ENCODE measurements at places on chromosomes 3 and 15.

DNA sequence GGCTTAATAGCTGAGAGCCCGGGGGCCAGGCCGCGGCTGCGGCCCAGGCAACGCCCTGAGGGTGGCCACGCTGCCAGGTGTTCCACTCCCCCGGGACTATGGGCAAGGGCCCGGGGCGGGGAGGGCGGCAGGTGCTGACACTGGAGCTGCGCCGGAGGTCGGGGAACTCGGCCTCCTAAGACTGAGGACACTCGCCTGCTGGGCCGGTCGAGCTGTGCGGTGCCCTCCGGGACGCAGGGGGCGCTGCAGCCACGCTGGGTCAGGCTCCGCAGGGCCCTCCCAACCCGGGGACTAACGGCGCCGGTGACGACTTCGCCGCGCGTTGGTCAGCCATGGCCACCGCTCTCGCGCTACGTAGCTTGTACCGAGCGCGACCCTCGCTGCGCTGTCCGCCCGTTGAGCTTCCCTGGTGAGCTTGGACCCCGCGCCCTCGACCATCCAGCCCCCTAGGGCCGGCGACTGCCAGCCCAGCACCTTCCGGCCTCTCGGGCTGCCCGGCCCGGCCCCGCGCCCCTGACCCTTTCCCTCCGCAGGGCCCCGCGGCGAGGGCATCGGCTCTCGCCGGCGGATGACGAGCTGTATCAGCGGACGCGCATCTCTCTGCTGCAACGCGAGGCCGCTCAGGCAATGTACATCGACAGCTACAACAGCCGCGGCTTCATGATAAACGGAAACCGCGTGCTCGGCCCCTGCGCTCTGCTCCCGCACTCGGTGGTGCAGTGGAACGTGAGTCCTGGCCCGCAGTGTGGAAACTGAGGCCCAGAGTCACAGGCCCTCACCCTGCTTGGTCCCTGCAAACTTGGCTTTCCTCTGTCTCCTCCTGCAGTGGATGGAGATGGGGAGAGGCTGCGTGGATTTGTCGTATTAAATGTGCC is at the start of gene NDUFAF3:
TSS of gene NDUFAF3 (plus strand) at position 309 of the 875 bp plus-strand sequence. CDS start at position 333, 24 bp downstream.
- peak; percentile 92 for DNase-seq

DNA sequence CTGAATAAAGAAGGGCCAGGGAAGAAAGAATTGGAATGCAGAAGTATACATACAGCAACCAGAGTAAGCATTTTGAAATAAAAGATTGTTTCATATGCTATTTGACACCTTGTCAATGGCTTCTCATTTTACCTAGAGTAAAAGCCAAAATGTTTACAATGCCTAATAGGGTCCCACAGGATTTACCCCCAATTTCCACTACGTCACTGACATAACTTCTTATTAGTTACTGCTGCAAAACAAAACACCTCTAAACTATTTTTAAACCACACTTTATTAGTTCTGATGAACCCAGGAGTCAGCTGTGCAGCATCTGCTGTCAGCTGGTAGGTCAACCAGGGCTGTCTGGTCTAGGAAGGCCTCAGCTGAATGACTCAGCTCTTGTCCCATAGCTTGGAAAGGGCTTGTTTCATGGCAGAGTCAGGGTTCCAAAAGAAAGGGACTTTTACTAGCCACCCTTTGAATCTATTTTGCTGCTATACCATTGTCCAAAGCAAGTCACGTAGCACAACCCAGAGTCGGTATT is 945.1 kb downstream of the EPHA3 start:
- no peak for DNase-seq

GRCh38 chr3:147977001-147977400 is 567.8 kb downstream of the ZIC1 start:
- no peak for DNase-seq

- no peak for DNase-seq
These were observed 353.1 kb downstream of the CHL1 start for GRCh38 chr3:549636-550035.

DNA sequence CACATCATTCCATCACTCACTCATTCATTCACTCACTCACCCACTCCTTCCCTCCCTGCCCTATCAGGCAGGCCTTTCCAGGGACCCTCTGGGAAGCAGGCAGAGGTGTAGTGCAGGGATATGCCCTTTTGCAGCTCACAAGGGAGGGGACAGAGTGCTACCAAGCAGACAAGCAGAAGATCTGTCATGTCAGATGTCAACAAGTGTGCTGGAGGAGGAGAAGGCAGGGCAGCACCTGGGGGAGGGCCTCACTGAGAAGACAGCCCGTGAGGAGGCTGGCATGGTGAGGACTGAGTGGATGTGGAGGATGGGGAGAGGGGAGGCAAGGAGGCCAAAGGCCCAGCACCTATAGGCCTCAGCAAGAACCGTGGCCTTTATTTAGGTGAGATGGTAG is 15.3 kb downstream of the ABTB1 start:
- no peak for DNase-seq

DNA sequence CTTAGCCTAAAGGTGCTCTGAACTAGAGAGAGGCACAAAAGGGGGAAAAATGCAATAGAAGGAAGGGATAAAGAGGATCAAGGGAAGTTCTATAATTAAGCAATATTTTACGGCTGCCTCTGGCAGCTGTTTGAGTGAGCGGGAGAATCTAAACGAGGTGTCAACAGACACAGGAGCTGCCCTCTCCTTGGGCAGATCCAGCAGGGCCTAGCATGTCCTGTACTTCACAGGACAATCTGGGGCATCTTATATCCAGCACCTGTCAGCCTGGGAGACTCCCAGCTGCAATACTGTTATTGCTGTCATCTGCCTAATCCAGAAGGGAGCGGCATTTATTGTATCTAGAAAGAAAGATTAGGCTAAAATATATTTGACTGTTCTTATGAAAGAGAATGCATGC is 68.9 kb downstream of the WWTR1 start:
- no peak for DNase-seq

GRCh38 chr15:26421065-26421464 is 351.8 kb downstream of the GABRB3 start:
- DNase-seq: no peak

DNA sequence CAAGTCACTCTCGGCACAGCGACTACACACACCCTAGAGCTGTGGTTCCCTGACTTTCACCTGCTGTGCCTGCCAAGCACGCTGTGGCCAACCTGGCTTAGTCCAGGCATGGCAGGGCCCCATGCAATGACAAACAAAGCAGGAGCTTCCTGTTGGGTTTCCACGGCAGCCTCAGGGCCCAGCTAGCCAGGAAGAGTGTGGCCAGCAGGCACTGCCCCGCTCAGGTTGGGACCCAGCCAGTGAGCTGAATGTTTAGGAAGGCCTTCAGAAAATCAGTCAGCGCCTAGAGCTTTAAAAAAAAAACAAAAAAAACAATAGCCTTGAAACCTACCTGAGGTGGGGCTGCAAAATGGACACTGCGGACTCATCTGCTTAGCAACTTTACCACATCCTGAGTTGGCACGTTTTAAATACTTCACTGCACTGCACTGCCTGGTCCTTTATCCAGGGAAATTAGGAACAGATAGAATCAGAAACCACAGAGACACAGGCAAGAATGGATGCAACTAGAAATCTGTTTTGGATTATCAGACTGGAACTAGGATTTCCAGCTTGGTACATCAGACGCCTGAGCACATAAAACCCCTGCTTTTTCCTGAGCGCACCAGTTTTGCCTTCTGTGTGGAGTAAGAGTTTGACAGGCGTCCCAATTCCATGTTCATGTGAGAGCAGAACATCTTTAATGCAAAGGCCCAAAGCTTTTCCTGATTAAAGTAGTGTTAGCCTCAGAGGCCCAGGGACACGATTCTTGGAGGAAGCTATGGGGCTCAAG is 36.2 kb upstream of the LDHAL6B start:
- DNase-seq: no peak

GRCh38 chr3:33115024-33115768 is 1.4 kb downstream of the CRTAP start:
- no peak for DNase-seq

DNA sequence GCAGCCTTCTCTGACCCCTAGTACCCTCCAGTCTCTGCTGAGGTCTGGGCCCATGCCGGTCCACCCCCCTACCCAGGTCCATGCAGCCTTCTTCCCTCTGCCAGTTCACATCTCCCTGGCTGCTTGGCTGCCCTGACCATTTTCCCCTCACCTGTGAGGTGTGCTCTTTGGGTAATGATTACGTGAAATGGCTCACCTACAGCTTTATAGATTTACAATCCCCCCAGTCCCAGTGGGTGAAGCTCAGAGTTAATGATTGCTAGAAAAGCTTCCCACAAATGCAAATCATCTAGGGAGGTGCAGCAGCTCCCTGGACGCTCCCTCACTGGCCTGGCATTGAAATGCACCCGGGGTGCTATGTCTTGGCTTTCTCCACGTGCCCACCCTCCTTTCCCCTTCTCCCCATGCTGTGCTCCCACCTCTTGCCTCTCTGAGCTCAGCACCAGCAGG is 18.7 kb downstream of the PAQR5 start:
- DNase-seq: no peak

DNA sequence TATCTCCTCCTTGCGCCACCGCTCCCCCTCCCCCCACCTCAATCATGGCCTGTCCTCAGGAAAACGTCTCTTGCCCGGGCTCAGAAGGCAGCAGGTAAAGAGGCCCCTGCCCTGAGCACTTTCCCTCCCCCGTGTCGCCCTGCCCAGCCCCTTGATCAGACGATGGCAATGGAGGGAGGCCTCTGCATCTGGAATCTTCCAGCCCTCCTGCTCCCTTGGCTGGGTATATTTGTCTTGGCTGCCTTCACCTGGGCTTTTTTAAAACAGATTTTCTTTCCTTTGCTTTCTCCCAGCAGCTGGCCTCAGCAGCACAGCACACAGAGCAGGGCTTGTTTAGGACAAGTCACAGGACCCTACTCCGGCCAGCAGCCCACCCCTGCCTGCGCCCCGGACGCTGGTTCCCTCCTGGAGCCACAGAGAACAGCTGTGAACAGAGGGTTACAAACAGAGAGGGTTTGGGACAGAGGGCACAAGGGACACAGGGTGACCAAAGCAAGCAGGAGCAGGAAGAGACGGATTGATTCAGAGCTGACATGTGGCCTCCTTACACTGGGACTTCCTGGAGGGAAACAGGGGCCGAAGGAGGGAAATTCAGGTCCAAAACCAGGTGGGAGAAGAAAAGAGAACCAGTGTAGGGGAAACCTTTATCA is 78.7 kb downstream of the ISG20 start:
- no peak for DNase-seq

- DNase-seq: no peak
These were observed 42.7 kb upstream of the PRICKLE2 start for GRCh38 chr3:64267721-64268604.

- DNase-seq: no peak
These were observed 943.6 kb downstream of the FHIT start for GRCh38 chr3:60307562-60308199.

GRCh38 chr15:58472221-58472620 is 40.4 kb downstream of the LIPC start:
- no peak for DNase-seq

DNA sequence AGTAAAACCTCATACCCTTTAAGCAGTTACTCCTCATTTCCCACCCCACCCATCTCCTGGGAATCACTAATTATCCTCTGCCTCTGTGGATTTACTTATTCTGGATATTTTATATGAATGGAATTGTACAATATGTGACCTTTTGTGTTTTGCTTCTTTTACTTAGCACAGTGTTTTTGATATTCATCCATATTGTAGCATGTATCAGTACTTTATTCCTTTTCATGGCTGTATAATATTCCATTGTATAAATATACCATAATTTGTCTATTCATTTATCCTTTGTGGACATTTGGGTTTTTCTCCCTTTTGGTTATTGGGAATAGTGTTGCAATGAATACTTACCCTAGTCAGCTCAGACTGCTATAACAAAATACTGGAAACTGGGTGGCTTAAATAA is 39.2 kb downstream of the SH3GL3 start:
- DNase-seq: no peak

DNA sequence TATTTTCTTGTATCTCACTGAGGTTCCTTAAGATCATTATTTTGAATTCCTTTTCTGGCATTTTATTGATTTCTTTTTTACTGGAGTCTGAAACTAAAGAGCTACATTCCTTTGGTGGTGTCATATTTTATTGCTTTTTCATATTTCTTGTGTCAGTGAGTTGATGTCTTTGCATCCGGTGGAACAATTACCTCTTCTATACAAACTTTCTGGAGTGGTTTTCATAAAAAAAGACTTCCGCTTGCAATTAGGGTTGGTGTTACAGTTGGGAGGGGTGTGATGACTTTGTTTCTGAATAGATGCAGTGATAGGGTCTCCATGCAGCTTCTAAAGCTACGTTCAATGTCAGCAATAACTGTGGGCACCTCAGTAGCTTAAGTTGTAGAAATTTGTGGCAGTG is 181.7 kb downstream of the LPP start:
- DNase-seq: no peak

- no peak for DNase-seq
These were observed 48.1 kb upstream of the CRBN start for GRCh38 chr3:3227640-3228039.

DNA sequence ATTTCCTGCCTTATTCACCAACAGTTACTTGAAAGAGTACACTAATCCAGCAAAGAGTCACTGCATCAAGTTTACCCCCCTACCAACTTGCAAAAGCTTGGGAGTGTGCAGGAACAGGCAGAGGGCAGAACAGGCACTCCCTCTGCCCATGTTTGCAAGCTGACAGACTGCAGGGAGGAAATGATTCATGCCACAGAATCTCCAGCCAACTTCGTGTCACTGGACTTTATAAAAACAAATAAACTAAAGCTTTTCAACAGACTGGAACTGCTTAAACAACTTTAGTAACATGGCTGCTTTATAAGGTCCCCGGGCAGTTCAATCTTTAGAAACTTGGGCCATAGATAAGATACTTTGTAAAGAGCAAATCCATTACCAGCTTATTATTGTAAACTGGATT is 129.5 kb downstream of the THRB start:
- no peak for DNase-seq

DNA sequence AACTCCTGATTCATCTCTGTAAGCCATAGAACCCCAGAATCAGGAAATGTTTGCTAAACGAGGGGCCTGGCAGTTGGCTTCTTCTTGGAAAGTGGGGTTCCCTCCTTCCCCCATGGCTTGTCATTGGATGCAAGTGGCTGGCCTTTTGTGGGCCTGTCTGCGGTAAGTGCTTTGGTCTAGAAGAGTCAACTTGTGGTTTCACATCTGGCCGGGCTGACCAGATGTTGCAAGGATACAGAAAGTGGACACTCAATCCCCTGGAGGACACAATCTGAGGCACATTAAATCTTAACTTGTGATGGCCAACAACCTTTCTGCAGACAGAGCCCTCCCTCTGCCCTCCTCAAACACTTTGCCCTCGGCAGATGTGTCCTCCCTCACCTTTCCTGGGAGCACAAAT is 1.1 kb downstream of the FAH start:
- DNase-seq: no peak

GRCh38 chr3:55959471-55960080 is 472.5 kb upstream of the WNT5A start:
- DNase-seq: no peak

- DNase-seq: no peak
These were observed 39.2 kb downstream of the REC114 start for GRCh38 chr15:73482166-73482565.

Measured in stimulated activated CD4-positive, alpha-beta T cell treated with anti-CD3 and anti-CD28 coated beads, Interleukin-4, amount 100 ng/mL, for 4 hours (primary cell).